ENCODE measurements at places on chromosomes 3 and 15.
A peak's percentile ranks its signal among the peaks of the same experiment; 100 is the strongest.

- no peak for DNase-seq
Observed at GRCh38 chr15:78763796-78764241, 47.4 kb downstream of the ADAMTS7 start.

GRCh38 chr3:13122081-13123012, 49.1 kb upstream of the IQSEC1 start:
- DNase-seq = no peak

DNA sequence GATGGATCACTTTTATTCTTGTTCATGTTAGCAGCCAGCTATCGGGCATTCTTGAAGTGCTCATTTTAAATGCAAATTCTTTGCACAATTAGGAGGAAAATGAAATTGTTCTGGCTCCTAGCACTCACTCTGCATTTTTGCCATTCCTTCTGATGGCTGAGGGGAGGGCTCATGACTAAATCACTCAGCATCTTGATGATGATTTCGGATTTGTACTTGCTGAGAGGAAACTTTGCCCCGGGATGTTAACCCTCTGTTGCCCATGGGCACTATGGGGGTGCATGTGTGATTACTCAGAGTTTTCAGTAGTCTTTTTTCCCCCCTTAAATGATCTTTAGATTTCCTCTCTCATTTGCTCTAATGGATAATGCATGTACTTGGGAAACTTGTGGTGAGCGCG, 299.6 kb upstream of the C2CD4B start:
- DNase-seq = no peak

GRCh38 chr3:128345196-128345595, 121.5 kb downstream of the DNAJB8 start:
- no peak for DNase-seq

- no peak for DNase-seq
Observed at GRCh38 chr3:170740726-170741591, 129.0 kb downstream of the RPL22L1 start.

DNA sequence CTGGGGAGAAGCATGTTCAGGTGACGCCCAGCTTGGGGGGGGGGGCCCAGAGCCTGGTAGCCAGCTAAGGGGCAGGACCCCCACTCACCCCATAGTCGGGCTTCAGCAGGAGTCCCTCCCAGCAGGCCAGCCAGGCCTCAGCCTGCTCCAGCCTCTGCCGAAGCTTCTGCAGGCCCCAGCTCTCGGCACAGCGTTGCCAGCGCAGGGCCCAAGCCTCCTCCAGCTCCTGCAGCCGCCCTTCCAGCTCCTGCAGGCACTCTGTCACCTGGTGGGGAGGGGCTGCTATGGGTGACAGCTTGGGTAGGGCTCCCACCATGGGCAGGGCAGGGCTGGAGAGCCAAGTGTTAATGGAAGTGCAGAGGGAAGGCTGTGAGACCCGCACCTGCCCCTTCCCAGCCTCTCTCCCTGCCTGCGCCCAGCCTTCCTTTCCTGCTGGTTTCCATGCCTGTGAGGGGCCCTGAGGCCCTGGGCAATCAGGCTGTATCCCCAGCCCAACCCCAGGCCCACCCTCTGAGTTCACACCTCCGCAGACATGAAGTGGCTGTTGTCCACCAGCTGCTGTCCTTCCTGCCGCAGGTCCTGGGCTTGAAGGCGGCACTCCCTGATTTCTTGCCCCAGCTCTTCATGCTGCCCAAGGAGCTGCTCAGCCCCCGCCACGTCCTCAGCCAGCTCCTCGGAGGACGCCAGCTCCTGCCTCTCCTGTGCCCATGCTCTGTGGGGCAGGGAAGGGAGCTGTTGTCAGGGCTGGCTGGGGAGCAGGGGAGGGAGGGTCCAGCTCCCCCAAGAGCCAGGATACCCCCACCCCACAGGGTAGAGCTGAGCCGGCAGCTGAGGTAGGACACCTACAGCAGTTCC, 14.3 kb downstream of the PLA2G4B start:
- no peak for DNase-seq

DNA sequence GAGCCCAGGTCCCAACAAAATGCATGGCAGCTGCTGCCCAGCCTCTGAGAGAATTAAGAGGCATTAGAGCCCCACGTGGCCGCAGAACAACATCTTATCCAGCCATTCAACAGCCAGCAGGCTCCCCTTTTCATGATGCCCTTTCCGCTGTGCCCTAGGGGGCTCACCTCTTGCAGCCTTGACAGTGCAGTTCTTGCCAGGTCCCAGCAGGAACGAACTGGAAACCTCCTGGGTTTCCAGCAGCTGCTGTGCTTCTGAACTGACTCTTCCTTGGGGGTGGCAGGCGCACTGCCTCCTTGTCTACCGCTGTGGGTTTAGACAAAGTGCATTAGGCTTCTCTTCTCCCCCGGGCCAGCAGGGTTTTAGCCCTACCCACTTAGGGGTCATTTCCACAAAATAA, 85.2 kb downstream of the FAM174B start:
- DNase-seq = no peak

DNA sequence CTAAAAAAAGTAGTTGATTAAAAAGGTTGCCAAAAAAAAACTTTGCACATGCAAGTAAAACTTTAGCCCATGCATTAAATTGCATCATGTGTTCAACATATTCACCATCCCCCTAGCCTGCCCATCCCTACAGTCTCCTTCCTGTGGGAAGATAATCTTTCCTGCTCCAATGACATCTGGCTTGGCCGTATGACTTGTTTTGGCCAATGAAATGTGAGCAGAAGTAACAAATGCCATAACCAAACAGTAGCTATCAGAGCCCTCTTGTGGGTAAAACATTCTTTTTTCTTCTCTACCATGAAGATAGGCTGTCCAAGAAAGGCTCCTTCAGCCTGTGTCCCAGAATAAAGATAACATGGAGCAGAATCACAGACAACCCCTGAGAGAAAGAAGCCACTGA, 15.3 kb downstream of the ERC2 start:
- no peak for DNase-seq

- no peak for DNase-seq
Observed at GRCh38 chr3:189316296-189317019, 144.7 kb downstream of the TPRG1 start.

GRCh38 chr3:167094632-167095031, 285.5 kb downstream of the ZBBX start:
- DNase-seq = no peak

DNA sequence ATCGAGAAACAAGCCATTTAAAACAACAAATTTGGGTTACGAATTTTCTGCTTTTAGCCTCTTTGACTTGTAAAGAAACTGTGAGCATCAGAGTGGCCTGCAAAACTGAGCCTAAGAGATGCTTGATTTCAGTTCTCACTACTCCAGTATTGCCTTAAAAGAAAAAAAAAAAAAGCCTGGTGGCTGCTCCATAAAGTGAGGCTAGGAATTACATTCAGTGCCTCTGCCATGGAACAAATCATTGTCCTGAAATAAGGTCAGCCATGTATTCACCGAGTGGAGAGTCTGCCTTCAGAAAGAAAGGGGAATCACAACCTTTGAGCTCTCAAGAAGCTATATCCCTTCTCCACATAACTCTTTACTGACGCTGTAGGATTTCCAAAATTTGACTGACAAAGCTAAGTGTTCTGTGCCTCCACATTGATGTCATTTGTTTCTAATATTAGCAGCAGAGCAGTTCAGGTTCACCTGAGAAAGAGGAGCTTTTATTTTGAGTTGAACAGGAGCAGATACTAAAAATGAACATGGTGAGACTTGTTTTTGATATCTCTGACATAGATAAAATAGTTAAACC, 137.3 kb downstream of the SSR3 start:
- peak; percentile 35 for DNase-seq

- no peak for DNase-seq
Observed at GRCh38 chr15:58447271-58448010, 15.7 kb downstream of the LIPC start.

DNA sequence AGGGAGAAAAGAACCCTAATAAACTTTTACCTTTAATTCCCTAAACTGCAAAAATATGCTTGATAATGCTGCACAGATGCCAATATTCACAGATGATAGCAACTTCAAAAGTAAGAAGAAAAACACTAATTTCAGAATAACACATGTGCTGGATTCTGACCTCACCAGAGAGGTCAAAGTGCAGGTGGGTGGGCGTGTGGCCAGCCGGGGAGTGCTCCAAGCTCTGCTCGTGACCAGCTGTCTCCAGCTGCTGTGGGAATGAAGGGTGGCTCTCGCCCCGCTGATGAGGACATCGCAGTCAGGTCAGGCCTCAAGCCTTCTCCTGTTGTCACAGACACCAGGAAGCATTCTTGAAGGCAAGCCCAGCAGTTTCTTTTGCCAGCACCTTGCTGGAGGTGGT, 57.1 kb downstream of the ADAMTS17 start:
- DNase-seq = no peak

DNA sequence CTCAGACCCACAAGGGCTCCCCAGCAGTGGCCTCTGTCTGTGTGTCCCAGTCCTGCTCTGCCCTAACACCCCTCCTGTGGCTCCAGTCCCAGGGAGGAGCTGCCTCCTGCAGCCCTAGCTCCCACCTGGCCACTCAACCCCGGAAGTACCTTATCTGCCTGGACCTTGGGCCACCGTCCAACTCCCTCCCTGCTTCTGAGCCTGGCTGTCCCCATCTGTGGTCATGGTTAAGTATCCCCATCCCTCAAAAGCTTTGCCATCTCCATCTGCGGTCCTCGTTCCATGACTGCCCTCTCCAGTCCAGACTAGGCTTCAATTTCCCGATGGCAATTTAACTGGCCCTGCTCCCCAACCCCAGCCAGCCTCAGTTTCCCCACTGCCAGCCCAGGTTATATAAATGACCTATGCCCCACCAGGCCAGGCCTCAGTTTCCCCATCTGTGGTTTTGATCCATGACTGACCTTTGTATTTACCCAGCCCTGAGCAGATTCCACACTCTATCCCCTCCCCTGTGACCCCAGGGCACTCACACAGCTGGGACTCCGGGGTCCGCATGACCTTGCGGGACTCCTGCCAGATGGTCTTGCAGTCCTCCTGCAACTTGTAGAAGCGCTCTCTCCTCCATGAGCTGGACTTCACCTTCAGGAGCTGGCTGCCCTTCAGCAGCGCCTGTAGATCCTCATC, 9.6 kb downstream of the PLCD1 start:
- DNase-seq = no peak

DNA sequence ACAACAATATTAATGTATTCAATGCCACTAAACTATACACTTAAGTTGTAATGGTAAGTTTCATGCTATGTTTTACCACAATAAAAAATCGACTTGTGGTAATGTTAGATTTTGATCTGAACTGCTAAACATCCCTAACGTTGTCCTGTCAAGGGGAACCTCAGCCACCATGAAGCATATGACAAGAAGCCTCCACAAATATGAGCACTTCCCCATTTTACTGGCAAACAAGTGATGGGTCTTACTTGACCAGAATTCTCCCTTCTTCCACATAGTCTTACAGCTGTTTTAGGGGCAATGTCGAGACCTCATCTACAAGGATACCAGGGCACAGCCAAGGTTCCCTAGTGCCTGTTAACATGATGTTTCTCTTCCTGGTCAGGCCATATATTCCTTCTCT, 124.2 kb upstream of the ABI3BP start:
- DNase-seq = no peak

GRCh38 chr3:28328188-28329151, 20.1 kb upstream of the ZCWPW2 start:
- no peak for DNase-seq

GRCh38 chr3:24201301-24201700, 256.2 kb downstream of the NR1D2 start:
- no peak for DNase-seq

DNA sequence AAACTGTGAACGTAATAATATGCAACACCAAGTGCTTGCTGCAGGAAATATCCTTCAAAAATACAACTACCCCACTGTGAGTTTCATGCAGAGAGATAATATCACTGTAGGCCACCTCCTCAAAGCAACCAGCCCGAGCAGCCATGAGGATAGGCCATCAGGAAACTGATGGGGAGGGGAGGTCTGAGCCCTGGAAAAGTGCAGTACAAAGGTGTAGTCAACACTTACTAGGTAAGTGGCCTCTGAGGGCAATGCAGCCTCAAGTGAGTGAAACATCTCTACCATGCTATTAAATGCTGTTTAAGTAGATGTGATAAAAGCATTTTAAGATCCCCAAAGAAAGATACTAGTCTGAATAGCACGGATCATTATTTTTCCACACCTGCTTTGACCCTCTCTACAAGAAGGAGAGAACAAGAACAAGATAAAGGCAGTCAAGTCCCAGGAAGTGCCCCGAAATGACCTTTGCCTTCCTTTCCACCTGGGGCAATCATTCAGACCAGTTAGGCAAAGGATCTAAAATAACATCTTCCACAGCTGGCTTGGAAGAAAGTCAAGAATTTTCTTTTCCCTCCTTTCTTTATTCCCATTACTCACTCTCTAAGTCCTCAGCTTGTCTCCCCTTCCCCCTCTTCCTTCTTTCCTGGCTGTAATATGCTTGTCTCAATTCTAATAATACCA, 62.8 kb downstream of the FMN1 start:
- no peak for DNase-seq

GRCh38 chr3:51163051-51163450, 222.0 kb upstream of the MANF start:
- DNase-seq = no peak

DNA sequence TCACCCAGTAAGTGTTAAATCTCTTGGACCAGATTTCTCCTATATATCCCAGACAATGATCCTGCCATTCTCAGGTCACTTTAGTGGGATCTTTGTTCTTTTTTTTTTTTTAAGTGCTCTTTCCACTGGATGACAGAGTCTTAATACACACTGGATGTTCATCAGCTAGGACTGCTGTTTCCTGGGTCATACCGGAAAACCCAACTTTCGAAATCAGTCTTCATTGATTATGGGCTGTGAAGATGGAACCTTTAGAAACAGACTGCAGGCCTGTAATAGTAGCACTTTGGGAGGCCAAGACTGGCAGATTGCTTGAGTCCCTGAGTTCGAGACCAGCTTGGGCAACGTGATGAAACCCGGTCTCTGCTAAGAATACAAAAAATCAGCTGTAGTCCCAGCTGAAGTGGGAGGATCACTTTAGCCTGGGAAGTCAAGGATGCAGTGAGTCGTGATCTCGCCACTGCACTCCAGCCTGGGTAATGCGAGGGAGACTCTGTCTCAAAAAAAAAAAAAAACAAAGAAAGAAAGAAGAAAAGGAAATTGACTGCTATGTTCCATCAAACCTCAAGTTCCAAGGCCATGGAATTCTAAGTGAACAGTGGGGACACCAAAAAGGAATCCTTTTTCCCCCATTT, 2.3 kb downstream of the EOGT start:
- DNase-seq = no peak

GRCh38 chr15:88701561-88702095, 62.8 kb downstream of the ISG20 start:
- DNase-seq = peak; percentile 5

DNA sequence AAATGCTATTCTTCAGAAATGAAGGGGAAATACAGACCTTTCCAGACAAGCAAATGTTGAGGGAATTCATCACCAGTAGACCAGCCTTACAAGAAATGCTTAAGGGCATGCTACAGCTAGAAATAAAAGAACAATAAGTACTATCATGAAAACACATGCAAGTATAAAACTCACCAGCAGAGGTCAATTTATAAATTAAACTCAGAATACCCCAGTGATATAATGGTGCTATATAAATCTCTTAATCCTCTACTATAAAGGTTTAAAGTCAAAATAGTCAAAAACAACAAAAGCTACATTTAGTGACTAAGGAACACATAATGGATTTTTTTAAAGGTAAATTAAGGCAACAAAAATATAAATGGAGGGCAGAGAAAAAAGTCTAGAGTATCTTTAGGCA, 142.5 kb downstream of the CPNE4 start:
- DNase-seq = no peak

GRCh38 chr3:133693821-133694220, 32.1 kb upstream of the TOPBP1 start:
- no peak for DNase-seq

- no peak for DNase-seq
Observed at GRCh38 chr3:134903837-134904236, 108.8 kb downstream of the EPHB1 start.

All from NCI-H1694 (cell line).